ENCODE measurements at places on chromosomes 12 and 14.
A peak's percentile ranks its signal among the peaks of the same experiment; 100 is the strongest.

DNA sequence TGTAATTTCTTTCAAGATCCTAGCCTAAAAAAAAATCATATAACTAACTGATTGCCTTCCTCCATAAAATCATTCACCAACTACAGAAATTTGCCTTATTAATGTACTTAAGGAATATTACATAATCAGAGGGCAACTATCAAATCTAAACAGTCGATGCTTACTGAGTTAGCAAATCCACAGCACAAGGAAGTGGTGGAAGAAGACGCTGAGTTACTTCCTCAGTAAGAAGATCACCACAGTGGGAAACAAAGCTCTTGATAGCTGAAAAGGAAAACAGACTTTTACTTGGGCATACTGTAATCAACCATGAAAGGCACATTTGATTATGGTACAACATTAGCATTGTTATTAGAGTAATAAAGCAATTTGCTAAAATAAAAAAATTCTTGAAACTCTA lies 48.7 kb downstream of the HEATR5A start:
- DNase-seq = no peak

DNA sequence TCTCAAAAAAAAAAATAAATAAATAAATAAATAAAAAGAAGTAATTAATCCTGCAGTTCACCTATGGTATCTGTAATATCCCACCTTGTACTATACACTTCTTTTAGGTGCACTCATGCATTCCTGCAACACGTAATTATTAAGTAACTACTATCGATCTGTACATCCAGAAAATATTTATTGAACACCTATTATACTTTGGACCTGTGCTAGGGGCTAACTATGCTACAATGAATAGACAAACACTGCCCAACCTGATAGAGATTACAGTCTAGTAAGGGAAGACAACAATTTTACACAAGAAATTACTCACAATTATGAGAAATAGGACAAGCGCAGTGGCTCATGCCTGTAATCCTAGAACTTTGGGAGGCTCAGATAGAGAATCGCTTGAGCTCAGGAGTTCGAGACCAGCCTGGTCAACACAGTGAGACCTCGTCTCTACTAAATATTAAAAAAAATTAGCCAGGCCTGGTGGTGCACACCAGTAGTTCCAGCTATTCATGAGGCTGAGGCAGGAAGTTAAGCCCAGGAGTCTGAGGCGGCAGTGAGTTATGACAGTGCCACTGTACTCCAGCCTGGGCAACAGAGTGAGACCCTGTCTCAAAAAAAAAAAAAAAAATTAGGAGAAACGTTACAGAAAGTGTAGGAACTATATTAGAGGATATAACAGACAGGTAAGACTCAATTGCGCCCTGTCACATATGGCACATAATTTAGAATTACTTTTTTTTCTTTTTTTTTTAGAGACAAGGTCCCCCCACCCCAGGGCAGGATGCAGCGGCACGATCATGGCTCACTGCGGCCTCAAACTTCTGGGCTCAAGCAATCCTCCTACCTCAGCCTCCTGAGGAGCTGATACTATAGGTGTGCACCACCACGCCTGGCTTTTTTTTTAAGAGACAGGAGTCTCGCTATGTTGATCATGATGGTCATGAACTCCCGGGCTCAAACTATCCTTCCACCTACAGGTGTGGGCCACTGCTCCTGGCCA lies 1.2 kb downstream of the NRDE2 start:
- no peak for DNase-seq

DNA sequence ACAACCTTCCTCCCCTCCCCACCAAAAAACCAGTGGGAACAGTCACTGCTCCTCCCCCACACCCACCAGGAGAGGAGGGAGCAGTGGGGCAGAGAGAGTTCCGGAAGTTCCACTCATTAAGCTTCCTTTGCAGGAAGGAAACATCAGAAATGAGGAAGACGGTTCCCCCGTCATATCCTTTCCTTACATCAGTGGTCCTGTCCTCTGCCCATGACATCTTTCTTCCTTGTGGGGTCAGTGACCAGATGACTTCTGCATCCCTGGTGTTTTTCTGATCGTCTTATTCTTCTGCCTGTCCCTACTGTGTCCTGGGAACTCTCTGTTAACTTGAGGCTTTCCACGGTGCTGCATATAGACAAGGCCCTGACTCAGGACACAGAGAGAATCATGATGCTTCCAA lies 40.8 kb upstream of the SPTLC2 start:
- peak; percentile 13 for DNase-seq

DNA sequence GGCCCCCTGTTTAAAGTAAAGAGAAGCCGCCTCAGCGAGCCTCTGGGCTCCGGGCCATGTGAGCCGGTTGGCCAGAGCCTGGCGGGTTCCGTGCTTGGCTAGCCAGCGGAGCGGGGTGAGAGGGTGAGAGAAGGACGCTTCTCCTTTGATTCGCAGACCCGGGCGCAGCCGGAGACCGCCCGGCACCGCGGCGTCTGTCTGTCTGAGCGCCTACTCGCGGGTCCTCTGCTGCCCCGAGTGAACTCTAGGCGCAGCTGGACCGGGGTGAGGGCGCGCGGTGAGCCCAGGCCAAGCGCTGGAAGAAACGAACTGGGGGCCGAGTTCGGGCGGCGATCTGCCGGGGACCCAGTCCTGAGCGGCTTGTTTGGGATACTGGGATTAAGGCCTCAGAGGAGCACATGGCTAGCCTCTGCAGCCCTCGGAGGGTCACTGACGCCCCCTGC lies 41.4 kb upstream of the TBX5 start:
- no peak for DNase-seq

DNA sequence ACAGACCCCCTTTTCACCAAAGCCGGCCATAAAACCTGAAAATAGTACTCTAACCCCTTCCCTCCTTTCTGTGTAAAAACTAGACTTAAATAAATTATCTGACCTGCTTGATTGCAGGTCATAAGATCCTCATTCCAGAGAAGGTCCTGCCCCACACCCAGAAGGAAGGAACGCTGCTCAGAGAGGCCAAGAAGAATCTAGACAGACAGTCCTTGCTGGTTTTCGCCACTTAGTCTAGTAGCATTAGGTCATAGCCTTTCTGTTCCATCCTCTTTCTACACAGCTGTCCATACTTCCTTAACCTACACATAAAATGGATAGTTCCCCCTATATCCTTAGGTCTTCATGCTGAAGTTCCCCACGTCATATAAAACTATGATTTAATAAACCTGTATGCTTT lies 83.7 kb upstream of the IGF1 start:
- DNase-seq = no peak

DNA sequence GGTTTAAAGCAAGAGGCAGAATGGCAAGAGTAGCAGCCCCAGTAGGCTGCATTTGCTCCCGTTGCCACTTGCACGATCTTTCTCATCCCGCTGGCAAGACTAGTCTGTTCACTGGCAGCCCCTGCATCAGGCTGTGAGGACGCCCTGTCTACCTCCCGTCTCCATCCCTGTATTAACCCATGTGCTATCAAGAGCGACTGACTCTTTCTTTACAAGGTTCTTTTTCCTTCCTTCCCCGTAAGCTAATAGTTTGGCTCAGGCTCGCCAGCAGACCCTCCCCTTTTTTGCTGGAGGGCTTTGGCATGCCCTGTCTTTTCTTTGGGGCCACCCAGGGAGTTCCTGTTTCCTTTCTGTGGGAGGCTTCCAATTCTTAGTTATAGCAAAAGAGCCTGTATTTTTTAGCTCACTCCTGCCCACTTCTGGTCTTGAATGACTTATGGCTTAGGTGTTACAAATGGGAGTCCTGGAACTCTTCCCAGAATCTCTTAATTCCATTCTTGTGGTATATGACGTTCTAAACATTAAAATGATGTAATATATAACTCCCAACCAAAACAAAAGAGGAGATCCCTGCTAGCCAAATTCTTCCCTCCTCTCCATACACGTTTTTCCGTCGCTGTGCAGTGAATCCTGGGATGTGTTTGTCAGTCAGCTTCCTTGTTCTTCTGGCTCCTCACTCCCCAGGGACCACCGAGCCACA lies 149.0 kb downstream of the PRKCH start:
- peak; percentile 82 for DNase-seq

DNA sequence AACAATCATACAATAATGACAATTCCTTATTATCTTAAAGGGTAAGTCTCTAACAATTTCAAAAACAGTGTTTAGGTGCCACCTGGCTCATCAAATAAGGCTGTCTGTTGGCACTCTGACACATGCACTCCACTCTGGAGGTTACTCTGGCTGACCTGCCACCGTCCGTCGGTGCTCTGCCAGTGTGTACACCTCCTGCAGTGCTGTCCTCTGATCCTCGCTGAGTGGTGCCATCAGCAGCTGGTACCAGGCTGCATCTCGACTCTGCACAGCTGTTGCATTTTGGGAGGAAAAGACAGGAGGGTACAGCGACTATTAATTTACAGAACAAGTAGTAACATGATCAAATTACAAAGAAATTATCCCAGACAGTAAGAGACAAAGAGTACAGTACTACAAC lies 63.9 kb downstream of the IPO8 start:
- DNase-seq = no peak

- DNase-seq = no peak
Observed at GRCh38 chr14:32021341-32021740, 55.8 kb upstream of the ARHGAP5 start.

DNA sequence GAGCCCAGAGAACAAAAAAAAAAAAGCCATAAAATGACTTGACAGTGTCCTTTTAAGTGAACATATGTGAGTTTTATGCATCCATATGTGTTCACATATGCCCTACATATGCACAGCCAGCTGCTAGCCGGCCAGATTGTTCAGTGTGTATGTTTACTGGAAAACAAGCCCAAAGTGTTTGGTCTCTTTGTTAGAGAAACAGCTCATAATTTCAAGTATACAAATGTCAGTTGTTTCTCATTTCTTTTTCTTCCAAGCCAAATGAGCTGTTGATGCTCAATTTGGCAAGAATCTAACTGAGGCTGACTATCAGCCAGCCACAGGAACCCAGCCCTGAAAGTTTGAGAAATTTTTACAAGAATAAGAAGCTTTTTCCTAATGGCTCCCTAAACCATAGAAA lies 60.8 kb upstream of the TSPAN8 start:
- no peak for DNase-seq

- no peak for DNase-seq
Observed at GRCh38 chr14:88323523-88324199, 592 bp upstream of the KCNK10 start.

GRCh38 chr12:58583529-58583928 lies 336.8 kb downstream of the LRIG3 start:
- DNase-seq = no peak

- DNase-seq = no peak
Observed at GRCh38 chr12:79624378-79624777, 66.4 kb downstream of the PAWR start.

GRCh38 chr14:75783184-75783583 lies 122.1 kb downstream of the TTLL5 start:
- DNase-seq = no peak

Data from endothelial cell of umbilical vein (primary cell).